ENCODE measurements at places on chromosomes 16 and 17. TPM values are rescaled to one million over a fixed set of nuclear protein-coding genes. Genes with fewer than 3 reads are reported as not detected.

GRCh38 chr17:41592601-41593305 is 6.1 kb upstream of the KRT14 start:
- no peaks in the 10 kb centered on the region for H3K36me3 ChIP-seq
- no peak overlapping the region for H3K4me3 ChIP-seq
- no peaks in the 10 kb centered on the region for H3K4me1 ChIP-seq
- no peak overlapping the region for H3K27ac ChIP-seq
- no peaks in the 10 kb centered on the region for H3K27me3 ChIP-seq

Gene PLCD3
- 47.0 TPM for total RNA-seq

Gene SLC6A4
- 1.8 TPM for total RNA-seq

DNA sequence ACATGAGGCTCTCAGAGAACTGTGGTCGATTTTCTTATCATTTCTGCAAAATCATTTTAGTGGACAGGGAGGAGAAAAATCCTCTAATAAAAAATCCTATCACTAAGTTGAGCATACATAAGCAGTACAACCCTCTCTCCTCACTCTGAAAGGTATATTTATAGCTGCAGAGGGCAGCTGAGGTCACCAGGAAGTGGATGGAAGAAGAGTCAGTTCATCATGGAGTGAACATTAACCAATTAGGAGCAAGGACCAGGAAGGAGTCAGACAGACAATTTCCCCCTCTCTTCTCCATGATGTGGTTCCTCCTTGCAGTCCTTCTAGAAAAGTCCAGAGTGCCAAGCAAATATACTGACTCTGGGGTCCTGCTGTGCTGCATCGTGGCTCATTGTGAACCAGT is 253.7 kb downstream of the TOX3 start:
- no peak overlapping the region for H3K4me3 ChIP-seq
- H3K4me1 ChIP-seq, result no peaks in the 10 kb centered on the region
- no peak for DNase-seq
- H3K27me3 ChIP-seq, result no peaks in the 10 kb centered on the region
- no peaks in the 10 kb centered on the region for H3K36me3 ChIP-seq

Gene DDX52
- 23.9 TPM for total RNA-seq

DNA sequence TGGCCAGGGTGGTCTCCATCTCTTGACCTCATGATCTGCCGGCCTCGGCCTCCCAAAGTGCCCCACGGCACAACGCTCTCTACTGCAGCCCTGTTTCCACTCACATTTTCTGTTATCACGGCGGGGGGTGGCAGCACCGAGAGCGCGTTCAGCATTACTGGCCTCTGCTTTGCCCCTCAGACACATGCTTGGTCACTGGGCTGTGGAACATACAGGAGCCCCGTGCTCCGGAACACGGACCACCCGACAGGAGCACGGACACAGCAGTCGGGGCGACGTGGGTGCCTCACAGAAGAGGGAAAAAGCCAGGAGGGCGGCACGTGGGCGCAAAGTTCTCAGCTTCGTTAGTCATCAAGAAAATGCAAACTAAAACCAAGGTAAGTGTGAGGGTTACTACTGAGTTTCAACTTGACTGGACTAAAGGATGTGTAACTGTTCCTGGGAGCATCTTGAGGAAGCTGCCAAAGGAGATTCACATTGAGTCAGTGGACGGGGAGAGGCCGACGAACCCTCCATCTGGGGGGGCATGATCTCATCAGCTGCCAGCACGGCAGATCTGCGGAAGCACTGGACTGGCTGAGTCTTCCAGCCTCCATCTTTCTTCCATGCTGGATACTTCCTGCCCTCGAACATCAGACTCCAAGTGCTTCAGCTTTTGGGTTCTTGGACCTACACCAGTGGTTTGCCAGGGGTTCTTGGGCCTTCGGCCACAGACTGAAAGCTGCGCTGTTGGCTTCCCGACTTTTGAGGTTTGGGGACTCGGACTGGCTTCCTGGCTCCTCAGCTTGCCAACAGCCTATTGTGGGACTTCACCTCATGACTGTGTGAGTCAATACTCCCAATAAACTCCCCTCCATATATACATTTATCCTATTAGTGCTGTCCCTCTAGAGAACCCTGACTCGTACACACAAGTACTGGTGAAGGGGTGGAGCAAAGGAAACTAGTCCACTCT is 106.8 kb downstream of the ZNF778 start:
- peaks cover 22% of the 10 kb centered on the region for H3K4me1 ChIP-seq
- H3K36me3 ChIP-seq, result peaks cover 2% of the 10 kb centered on the region
- no peak overlapping the region for H3K4me3 ChIP-seq
- no peak for DNase-seq
- H3K27me3 ChIP-seq, result no peaks in the 10 kb centered on the region

Gene YBX2
- 6.9 TPM for total RNA-seq
